ENCODE measurements at places on chromosomes 1 and 21.
A peak's percentile ranks its signal among the peaks of the same experiment; 100 is the strongest.

DNA sequence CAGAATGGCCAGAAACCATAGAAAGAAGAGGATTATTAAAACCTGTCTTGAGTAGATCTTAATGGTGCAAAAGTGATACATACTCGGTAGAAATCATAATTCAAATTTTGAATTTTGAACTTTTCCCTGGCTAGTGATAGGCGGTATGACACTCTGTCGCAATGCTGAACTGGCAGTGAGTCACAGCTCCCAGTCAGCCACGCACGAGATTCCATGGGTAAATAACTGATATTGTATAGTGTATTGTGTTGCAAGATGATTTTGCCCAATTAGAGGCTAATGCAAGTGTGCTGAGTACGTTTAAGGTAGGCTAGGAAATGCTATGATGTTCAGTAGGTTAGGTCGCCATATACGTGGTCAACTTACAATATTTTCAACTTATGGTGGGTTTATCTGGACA, 207.0 kb downstream of the SIPA1L2 start:
- no peak for DNase-seq

GRCh38 chr21:45237401-45237800, 50.3 kb downstream of the POFUT2 start:
- DNase-seq: no peak

DNA sequence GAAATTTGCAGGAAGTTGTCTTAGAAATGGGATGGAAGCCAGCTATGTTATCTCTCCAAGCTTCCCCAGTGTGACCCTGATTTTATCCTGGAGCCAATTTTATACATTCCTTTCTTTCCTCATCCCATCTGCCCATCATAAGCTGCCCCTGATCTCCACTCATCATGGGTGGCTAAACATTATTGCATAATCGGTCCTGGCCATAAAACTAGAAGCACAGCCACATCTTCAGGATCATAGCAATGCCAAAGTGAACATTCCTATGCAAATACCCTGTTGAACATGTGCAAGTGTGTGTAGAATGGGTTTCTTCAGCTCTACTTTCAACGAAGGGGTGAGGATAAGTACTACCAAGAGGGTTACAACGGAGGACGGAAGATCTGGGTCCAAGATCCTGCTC, 50.6 kb upstream of the COG2 start:
- DNase-seq: no peak

DNA sequence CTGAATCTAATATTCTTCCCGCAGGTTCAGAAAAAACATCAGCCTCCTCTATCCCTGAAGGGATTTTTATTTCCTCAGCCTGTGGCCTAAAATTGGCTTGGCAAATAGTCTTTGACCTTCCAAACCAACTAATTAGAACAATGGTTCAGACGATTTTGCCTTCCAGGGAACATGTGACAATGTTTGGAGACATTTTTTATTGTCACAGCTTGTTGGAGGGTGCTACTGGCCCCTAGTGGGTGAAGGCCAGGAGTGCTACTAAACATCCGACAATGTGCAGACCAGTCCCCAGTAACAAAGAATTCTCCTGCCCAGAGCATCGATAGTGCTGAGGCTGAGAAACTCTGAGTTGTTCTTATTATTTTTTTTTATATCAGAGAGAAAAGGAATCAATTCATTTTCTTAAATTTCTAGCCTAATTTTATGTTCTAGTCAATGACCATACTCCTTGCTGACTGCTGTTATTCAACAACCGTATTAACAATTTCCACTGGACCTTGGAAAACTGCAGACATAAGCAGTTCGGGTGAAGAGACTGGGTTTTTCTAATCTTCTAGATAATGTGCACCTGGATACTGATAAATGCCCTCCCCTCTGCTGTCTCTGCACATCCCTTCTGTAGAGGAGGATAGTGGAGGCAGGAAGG, 280.7 kb downstream of the LMX1A start:
- DNase-seq: peak; percentile 64

GRCh38 chr1:151131701-151132334, 14.6 kb downstream of the SEMA6C start:
- no peak for DNase-seq

GRCh38 chr1:1758059-1758621, 20.1 kb downstream of the NADK start:
- no peak for DNase-seq

DNA sequence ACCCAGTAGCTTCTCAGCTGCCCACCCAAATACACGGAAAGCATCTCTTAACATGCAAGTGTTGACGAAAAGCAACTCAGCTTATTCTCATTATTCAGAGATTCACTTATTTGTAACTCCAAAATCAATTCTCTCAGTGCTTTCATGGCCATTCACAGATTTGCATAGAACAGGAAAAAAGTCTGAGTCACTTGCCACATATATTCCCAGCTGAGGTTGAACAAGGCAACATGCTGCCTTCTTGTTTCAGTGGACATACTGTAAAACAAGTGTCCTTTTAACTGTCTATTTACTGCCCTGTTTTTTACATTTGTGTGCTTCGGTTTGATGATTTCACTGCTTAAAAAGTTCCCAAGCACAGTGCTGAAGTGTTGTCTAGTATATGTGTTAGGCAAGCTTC, 273.0 kb downstream of the LTN1 start:
- no peak for DNase-seq

DNA sequence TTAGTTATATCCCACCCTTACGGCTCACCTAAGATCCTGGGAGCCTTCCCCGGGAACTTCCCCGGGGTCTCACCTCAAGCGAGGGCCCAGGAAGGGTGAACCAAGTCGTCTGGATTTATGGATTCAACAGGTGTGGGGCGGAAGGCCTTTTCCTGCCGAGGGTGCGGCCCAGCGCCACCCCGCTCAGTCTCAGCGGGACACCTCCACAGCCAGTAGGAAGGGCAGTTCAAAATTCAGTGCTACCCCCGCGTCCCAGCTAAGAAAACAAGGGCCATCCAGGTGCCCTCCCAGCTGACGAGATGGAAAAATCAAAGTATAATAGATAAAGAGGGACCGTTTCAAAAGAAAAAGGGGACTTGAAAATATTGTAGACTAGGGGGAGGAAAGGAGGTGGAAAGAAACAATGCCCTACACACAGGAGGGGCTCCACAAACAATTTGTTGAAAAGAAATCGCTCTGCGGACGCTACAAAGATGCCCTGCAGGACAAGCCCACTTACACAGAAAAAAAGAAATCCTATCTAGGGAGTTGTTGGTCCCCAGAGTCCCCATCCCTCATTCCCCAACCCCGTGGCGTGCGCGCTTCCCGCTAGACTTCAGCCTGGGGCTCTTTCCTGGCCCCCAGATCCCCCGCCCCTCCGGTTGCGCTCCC, 1.3 kb downstream of the SLC2A1 start:
- peak; percentile 38 for DNase-seq

GRCh38 chr1:15994590-15995351, 9.3 kb upstream of the SRARP start:
- peak; percentile 69 for DNase-seq

- no peak for DNase-seq
These were observed 50.5 kb upstream of the PRELP start for GRCh38 chr1:203424861-203425662.

GRCh38 chr1:234751678-234752077, 141.7 kb upstream of the IRF2BP2 start:
- no peak for DNase-seq

Measured in HAP-1 (cell line).